ENCODE measurements at places on chromosomes 2 and 18.

DNA sequence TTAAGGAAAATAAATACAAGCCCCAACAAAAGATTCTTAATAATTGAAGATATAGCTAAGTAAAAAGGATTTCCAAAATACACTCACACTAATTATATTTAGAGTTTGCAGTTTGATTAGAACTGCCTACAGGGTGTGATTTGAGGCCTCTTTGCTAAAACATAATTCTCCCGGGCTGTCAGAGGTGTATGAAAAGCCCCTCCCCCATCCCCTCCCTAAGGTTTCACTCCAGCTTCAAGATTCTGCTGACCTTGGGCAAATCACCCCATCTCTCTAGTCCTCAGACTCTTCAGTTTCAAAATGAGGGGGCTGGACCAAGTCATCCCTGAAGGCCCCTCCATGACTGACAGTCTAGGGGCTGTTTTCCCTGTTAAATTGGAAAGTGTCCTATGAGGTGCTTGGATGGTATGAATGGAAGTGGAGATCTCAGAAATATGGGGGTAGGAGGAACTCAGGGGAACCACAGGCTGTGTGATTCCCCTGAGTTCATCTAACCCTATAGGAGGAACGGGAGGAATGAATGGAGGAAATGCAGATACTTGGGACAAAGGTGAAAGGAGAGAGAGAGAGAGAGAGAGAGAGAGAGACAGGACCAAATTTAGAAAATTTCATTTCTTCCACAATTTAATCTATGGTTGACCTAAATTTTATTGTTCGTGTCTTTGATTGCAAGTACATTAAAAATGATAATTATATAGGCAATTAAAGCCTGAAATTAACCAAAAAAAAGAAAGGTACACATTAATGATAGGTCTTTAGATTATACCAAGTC lies 107.5 kb downstream of the SPP2 start:
- no peak for DNase-seq

GRCh38 chr2:3319134-3319533 lies 58.5 kb downstream of the EIPR1 start:
- no peak for DNase-seq

DNA sequence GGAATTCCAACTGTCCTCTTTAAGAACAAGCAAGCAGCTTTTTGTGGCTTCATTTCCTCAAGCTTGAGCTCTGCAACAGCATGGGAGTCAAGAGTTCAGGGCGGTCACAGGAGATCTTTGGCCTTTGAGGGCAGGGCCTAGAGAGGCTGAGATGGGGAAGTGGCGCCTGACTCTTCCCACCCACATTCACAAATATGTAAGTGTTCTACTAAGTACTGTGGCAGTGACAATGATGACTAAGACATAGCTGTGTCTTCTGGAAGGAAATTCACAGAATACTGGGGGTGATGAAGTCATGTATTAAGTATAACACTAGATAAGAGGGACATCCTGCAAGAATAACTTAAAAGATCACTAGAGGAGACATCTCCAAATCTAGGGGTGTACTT lies 15.0 kb downstream of the RND3 start:
- DNase-seq = no peak

DNA sequence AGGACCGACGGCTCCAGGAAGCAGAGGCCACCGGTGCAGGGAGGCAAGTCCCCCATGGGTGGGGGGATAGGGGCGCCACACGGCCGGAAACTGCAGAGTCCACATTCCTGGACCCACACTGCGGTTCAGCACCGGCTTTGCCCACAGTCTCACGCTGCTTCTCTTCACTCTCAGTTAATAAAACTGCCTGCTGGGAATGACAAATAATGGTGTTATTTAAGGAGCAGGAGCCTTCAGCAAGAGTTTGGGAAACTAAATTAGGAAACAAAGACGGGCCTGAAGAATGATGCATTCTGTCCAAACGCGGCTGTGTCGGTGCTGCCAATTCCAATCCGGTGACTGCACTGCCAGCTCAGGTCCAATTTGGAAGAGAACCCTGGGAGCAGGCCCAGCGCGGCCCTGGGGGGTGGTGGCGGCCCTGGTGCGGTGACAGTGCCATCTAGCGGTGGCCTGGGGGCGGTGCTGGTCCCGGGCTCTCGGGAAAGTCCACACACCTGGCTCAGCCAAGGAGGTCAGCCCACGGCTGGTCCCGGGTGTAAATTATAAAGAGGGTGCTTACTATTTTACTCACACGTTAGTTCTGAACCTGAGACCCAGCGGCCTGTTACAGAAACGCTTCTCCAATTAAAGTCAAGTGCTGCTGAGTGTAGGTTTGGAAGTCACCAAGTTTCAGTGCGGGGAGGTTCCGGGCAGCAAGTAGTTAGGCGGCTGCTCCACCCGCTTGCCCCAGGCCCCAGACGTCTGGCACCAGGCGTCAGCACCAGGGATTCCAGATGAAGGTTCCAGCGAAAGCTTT lies 73.1 kb upstream of the PXDN start:
- DNase-seq = no peak

GRCh38 chr18:7626175-7626921 lies 59.2 kb downstream of the PTPRM start:
- DNase-seq = no peak

DNA sequence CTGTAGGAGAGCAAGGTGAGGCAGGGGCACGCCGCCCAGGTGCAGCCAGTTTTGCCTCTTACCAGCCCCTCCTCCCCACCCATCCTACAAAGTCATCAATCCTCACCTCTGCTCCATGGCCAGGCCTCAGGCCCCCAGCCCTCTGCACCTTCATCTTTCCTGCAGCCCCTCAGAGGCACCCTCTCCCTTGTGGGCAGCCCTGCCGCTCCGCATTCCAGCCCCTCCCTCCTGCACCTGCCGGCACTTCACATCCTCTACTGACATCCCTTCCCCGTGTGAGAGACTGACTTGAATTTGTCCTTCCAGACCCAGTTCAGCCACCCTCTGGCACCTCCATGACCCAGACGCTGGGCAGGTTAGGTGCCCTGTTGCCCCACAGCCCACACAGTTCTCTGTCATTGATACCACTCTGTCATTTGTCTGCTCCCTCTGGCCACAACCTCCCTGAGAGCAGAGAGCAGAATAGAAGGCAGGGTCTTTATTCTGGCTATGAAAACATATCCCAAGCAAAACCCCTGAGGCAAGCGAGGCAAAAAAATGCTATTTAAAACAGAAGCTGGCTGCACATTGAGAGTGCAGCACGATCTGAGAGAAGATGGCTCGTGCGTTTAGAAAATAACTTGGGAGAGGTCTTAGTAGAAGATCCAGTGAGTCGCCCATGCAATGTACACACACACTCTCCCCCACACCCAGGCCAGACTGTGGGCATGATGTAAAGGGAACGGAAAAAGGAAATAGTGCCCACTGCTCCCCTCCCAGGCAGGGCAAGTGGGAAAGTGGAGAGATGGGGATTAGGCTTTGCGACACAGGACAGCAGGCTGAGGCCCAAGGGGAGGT lies 25.9 kb downstream of the SDC1 start:
- no peak for DNase-seq

DNA sequence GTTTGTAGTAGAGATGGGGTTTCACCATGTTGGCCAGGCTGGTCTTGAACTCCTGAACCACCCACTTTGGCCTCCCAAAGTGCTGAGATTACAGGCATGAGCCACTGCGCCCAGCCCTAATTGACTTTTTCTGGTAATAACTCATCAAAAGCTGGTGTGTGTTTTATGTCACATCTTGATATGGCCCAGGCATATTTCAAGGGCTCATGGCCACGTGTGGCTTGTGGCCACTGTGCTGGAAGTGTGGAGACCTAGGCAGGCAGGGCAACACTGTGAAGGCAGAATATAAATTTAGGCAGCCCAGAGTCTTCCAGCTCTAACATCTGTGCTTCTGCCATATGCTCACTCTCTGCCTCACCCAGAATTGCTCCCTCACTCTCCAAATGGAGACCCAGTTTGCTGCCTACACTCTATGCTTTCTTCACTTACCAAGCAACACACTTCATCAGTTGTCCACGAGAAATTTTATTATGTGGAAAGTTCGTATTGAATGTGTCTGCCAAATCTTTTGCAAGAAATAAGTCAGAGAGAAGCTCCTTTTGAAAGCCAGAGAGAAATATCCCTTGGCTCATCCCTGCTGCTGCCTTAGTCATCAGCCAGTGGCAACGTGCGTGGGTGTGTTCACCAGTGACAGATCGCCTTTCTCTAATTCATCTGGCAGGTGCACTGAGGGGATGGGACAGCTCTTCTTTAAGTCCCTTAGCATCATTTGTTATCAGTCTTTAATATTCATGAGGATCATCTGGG lies 129.4 kb upstream of the CXCR4 start:
- no peak for DNase-seq

GRCh38 chr18:76407681-76408080 lies 87.4 kb downstream of the ZNF516 start:
- DNase-seq = no peak

DNA sequence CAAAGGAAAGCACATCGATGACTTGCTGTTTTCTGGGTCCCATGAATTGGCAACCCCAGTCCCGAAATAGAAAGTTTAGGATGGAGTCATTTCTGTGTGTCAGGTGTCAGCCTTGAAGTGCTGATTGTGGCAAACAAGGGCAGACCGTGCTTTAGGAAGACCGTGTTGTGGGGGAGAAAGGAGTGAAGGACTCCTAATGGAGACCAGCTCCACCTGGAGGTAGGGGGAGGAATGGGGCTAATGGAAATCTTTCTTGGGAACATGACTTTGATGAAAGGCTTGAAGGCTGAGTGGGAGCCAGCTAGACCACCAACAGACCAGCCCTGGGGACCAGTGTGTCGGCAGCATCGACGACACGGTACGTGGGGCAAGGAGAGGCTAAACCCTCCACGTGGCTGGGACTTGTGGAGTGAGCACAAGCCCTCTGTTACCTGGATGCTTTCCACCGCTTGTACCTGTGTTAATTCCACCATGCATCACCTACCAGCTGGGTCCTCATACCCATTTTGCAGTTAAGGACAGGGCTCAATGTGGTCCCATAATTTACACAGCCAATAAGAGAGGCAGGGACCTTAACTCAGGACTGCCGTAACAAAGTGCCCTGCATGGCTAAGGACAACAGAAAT lies 104.2 kb downstream of the SH3BP4 start:
- no peak for DNase-seq

DNA sequence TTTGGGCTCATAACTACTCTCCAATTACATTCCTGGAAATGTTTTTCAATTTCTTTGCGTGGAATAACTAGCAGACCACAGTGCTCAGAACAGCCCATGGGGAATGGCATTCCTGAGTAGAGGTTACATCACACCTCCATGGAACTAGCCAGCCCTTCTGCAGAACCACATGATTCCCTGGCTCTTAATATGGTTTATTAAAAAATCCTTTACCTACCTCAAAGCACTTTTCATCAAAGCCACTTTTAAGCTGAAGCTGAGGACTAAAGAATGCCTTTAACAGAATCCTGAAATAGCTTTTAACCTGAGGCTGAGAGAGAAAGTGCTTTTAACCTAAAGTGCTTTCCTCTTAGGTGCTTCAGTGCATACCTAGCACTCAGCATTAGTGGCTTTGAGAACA lies 376.3 kb downstream of the ARHGAP15 start:
- DNase-seq = no peak

- no peak for DNase-seq
These were observed 99.7 kb upstream of the CTDP1 start for GRCh38 chr18:79579807-79580497.

DNA sequence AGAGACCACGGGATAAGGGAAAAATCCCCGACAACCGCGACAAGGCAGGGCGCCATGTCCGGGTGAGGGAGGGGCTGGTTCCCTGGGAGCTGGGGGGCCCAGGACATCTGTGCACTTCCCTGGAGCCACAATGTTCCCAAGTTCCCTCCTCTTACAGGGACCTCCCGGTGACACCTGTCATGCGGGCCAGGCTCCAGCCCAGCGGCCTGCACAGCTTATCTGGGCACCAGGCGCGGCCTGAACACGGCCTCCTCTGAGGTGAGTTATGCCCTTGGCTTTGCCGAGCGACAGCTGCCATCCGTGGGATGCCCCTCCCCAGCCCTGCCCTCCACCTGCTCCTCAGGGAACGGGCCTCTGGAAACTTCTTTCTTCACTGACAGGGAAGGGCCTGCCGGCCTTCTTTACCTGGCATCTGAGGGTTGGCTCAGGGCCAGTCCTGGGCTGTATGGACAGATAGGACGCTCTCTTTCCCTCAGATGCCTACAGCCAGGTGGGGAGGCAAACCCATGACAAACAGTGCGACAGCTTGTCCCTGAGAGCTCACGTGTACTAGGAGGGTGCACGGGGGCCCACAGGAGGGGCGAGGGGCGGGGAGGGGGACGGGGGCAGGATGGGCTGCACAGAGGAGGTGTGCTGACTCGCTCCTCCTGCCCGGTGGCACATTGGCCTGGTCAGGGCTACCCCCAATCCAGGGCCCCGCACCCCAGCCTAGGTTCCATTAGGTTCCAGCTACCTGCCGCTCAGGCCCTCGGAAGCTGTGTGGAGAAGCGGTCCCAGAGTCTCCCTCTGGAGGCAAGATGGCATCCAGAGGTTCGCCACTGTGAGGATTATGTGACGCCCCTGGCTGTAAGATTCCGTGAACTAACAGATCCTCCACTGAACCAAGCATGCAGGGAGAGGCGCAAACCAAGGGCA lies 34.9 kb upstream of the HPCAL1 start:
- no peak for DNase-seq

GRCh38 chr2:132448771-132449170 lies 32.2 kb downstream of the GPR39 start:
- no peak for DNase-seq

DNA sequence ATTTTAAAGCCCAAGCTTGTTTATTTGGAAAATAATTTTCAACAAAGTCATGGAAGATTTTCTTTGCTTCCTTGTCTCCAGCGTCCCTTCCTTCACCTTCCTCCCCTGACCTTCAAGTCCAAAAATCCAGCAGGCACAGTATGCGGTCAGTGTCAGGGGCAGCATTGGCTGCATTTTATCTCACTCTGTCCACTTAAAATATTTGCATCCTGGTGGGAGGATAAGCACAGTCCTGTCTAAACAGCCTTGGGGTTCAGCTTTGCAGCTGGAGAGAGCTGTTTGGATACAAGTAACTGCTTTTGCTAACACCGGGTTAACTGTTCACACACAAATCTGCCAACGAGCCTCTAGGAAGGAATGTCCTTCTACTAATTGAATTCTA lies 318.1 kb downstream of the PDE11A start:
- no peak for DNase-seq

DNA sequence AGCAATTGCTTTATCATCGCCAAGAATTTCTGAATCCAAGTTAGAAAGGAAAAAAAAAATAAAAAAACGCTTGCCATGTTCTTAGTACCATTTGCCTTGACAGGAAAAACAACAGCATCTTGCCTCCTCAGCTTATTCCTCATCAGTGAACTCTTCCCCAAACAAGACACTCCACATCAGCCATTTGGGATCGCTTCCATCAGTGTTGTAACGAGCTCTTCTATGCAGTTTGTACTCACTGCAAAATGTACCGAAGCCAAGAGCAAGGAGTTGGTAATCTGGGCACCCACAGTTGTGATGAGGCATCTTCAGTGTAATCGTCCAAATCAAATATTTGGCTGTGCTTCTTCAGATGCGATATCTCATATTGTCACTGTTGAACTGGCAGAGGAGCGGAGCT lies 503.7 kb downstream of the TMEM182 start:
- DNase-seq = no peak

All from central memory CD4-positive, alpha-beta T cell (primary cell).